ENCODE measurements at places on chromosomes 7 and 10. TPM values are rescaled to one million over a fixed set of nuclear protein-coding genes. Genes with fewer than 3 reads are reported as not detected.

Gene KNDC1
- total RNA-seq: not detected

Gene ELAPOR2
- 8.6 TPM for total RNA-seq

DNA sequence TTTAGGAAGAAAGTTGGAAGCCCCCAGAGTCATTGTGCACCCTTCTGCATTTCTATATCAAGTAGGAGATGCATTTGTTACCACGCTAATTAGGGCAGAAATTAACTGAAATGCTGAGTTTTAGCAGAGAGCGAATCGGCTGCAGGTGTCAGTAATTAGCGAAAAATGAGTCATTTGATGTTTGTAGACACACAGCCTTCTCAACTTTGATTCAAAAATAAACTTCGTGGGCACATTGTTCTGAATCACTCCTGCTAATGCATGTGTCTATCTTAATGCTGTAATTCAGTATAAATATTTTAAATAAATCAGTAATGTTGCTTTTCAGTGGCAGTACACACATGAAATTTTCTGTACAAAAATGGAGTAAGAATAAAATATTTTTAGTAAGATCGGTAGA lies 109.5 kb upstream of the CARD11 start:
- peak; percentile 17 for DNase-seq

GRCh38 chr7:113086431-113086888 lies at the start of gene GPR85:
TSS of gene GPR85 (minus strand) at chr7:113086827. CDS start at chr7:113084721, 2,106 bp downstream.
- DNase-seq: no peak

GRCh38 chr10:76192694-76193320 lies 761.4 kb downstream of the LRMDA start:
- DNase-seq: no peak

- DNase-seq: no peak
Observed at GRCh38 chr7:128945668-128946366, 8.1 kb downstream of the IRF5 start.

GRCh38 chr10:130353928-130354572 lies 217.9 kb downstream of the GLRX3 start:
- no peak for DNase-seq

Gene FRMD4A
- total RNA-seq: not detected

Gene KAT6B
- 31.4 TPM for total RNA-seq
